Astrocyte (in vitro differentiated cells and primary cell): ENCODE measurements at places on chromosomes 7 and 10.
A peak's percentile ranks its signal among the peaks of the same experiment; 100 is the strongest.

GRCh38 chr7:105745681-105746330 is 130.6 kb downstream of the ATXN7L1 start:
- H3K4me3 ChIP-seq: no peak overlapping the region
- H3K4me1 ChIP-seq: no peaks in the 10 kb centered on the region
- DNase-seq: no peak
- H3K27me3 ChIP-seq: no peaks in the 10 kb centered on the region

DNA sequence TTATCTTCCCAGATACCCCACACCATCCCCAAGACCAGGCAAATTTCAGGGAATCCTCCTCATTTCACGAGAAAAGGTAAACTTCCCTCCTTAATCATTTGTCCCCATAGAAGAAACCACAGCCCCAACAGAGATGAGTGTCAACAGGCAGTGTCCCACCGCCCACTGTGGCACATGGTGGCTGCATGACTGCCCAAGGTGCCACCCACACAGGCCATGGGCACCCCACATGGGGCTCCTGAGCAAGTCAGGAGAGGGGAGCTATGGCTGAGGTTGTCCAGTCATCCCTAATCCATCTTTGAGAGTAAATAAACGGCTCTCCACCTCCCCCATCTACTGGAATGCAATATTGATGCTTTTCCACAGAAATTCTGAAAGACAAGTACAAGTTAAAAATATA is 44.1 kb downstream of the ANTXRL start:
- H3K4me1 ChIP-seq: no peaks in the 10 kb centered on the region
- H3K27me3 ChIP-seq: peaks cover 8% of the 10 kb centered on the region
- no peak overlapping the region for H3K4me3 ChIP-seq
- no peak for DNase-seq

DNA sequence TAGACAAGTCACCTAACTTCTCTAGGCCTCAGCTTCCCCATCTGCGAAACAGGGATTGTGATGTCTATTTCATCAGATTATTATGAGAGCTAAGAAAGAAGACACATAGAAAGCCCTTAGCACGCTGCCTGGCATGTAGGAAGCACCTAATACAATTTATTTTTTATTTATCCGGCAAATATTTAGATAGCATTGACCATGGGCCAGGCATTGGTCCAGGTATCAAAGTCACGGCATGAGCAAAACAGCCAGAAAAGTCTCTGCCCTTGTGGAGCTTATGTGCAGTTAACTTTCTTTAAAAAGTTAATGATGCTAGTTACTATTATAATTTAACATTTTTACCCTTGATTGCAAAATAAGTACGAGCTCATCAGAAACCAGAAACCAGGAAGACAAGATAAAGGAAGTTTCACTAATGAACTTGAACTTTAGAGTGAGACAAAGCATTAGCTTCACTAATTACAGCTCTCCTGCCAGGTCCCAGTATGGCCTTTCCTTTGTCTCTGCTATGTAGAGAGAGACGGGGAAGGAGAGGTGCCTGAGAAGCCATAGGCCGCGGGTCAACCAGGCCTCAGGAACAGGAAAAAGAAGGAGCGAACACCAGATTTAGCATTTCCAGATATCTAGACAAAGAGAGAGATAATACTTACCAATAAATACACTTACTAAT is 139.5 kb upstream of the ADAM12 start:
- no peaks in the 10 kb centered on the region for H3K36me3 ChIP-seq
- no peak overlapping the region for H3K4me3 ChIP-seq
- H3K4me1 ChIP-seq: no peaks in the 10 kb centered on the region
- no peak overlapping the region for H3K27ac ChIP-seq
- DNase-seq: no peak
- peaks cover 33% of the 10 kb centered on the region for H3K27me3 ChIP-seq

DNA sequence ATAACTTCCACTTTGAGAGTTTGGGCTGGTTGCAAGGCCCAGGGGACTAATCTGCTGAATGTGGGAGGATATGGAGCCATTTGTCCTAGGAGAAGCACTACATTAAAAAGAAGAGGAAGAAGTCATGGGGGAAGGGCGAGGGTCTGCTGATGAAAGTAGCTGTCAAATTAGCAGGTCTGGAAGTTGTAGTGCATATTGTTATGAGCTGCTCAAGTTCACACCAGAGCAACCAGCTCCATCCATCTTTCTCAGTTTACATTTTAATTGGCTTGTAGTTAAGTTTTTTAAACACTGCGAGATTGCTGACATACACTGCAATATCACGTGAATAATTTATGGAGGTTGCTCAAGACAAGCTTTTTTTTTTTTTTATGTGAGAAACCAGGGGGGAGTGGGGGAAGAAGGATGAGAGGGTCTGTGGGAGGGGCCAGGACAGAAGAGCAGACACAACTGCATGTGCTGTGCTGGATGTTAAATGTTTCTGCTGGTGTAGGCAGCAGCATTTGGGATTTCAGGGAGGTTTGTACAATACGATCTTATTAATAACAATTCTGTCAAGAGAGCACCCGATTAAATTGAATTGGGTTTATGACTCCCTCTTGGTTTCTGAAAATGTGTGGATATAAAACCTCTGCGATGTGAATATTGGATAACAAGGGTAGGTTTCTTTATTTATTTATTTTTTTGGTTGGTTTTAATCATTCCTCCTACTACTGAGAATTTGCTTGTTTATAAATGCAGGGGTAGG is 759.0 kb upstream of the GALNT17 start:
- no peak overlapping the region for H3K27ac ChIP-seq
- H3K4me3 ChIP-seq: no peak overlapping the region
- H3K27me3 ChIP-seq: no peaks in the 10 kb centered on the region

DNA sequence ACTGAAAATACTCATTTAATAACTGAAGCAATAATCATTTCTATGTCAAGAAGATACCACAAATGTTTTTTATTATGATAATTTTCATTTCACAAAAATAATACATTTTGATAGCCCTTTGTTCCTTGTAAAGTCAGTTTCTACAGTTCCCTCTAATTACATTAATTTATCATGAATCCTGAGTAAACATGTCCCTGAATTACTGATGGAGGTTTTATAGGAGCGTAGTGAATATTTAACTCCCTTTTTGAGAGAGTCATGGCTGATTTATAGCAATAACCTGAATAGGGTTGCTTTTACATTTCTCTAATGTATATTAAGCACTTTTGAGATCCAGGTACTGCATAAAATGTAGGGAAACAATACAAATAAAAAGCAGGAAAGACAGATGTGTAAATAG is 216.0 kb upstream of the DKK1 start:
- no peak for DNase-seq
- no peak overlapping the region for H3K4me3 ChIP-seq
- H3K27me3 ChIP-seq: no peaks in the 10 kb centered on the region
- H3K27ac ChIP-seq: no peak overlapping the region
- H3K36me3 ChIP-seq: no peaks in the 10 kb centered on the region

DNA sequence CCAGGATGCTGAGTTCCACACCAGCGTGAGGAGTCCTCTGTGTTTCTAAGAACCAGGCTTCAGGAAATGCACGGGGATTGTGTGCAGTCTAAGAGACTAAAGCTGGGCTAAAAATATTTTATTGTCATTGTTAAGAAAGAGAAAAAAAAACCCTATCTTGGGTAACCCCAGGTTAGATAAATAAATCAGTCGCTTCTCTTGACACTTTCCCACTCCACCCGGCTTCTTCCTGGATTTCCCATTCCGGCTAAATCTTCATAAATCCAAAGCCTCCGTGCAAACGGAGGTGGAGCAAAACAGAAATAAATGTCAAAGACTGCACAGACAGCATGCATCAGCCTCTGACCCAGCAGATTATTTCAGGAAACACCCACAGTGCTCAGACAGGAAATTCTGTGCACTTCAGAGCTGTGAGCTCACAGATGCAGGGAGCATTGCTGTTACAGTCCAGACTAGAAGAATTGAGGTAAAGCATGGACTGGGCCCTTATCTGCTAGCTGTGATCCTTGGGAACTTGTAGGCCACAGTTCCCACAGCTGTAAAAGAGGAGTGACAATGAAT is 44.8 kb upstream of the GRID1 start:
- no peak overlapping the region for H3K4me3 ChIP-seq
- no peaks in the 10 kb centered on the region for H3K36me3 ChIP-seq
- no peaks in the 10 kb centered on the region for H3K27me3 ChIP-seq
- peaks cover 24% of the 10 kb centered on the region for H3K4me1 ChIP-seq

DNA sequence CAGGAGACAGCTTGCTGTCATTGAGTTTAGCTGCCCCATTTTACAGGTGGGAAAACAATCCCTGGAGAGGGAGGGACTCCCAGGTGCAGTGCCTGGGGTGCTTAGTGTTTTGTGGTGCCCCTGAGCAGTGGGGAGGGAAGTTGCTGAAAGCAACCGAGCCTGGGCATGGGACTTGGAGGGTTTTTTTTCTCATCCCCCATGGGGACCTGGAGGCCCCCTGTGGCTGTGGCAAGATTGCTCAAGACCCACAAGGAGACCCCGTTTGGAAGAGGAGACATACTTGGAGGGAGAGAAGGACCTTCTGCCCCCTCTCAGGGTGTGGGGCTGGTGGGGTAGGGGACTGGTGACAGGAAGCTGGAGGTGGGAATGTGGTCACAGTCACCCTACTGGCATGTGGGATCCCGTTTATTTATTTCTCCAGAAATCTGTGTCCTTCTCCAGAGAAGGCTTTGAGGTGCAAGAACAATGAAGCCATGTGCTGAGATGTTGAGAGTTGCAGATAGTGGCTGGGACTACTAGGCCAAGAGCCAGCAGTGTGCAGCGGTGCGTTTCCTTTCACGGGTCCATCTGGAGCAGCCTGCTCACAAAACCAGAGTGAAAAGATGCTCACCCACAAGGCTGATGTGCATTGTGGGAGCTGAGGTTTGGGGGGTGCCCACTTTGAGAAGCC is 21.5 kb downstream of the ZMIZ1 start:
- no peak overlapping the region for H3K27ac ChIP-seq
- H3K4me1 ChIP-seq: peaks cover 31% of the 10 kb centered on the region
- peak; percentile 57 for DNase-seq
- no peaks in the 10 kb centered on the region for H3K36me3 ChIP-seq

DNA sequence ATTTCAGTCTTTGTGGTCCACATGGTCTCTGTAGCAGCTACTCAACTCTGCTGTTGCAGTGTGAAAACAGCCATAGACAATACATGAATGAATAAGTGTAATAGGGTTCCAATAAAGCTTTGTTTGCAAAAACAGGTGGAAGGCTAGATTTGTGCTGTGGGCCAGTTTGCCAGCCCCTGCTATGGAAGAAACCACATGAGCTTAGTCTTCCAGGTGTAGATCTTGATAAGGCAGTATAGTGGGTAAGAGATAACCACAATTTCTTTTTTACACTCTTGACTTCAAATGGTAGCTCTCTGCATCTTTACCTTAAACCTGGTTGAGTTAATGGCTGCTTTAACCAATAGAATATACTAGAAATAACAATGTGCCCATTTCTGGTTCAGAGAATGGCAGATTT is 135.0 kb upstream of the PALS2 start:
- no peak overlapping the region for H3K4me3 ChIP-seq
- no peak overlapping the region for H3K27ac ChIP-seq
- H3K4me1 ChIP-seq: no peaks in the 10 kb centered on the region
- no peaks in the 10 kb centered on the region for H3K27me3 ChIP-seq

DNA sequence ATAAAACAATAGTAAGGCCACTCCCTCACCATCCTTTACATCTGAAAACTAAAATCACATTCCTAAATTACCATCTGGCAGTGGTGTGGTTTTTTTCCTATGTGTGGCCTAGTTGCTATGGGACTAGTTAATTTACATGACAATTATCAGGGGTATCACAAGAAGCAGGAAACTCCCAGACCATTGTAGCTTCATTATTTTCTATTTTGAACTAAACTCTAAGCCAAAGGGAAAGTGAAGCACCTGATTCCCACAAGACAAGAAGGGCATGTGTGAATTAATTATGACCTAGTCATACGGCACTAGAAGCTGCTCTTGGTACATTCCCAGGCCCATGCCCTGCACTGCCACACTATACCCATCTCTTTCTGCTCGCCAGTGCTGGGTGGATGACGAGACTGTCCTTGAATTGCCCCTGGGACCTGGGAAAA is 103.4 kb downstream of the ATXN7L1 start:
- H3K27me3 ChIP-seq: no peaks in the 10 kb centered on the region
- no peaks in the 10 kb centered on the region for H3K36me3 ChIP-seq
- H3K4me1 ChIP-seq: peaks cover 39% of the 10 kb centered on the region

- no peaks in the 10 kb centered on the region for H3K27me3 ChIP-seq
- peaks cover 6% of the 10 kb centered on the region for H3K36me3 ChIP-seq
- H3K27ac ChIP-seq: no peak overlapping the region
- no peak overlapping the region for H3K4me3 ChIP-seq
- no peak for DNase-seq
These were observed 43.2 kb downstream of the ZNF467 start for GRCh38 chr7:149729983-149730801.

DNA sequence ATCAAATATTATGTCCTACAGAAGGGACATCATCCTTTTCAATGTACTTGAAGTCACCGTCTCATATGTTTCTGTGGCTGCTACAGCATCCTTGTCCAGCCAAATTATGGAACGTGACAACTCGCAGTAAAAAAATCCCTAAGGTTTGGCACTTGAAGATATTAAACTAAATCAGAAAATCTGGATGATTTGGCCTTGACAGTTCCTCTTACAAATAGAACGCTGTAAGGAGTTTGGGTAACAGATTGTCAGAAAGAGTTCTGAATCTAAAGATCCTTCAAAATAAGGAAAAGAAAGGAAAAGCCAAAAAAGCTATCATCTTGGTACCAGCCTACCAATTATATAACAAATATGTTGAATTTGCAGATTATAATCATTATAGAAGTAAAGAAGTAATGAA is 21.0 kb downstream of the XRCC2 start:
- H3K27me3 ChIP-seq: no peaks in the 10 kb centered on the region
- H3K27ac ChIP-seq: no peak overlapping the region
- no peaks in the 10 kb centered on the region for H3K36me3 ChIP-seq
- DNase-seq: no peak
- H3K4me1 ChIP-seq: no peaks in the 10 kb centered on the region
- no peak overlapping the region for H3K4me3 ChIP-seq

DNA sequence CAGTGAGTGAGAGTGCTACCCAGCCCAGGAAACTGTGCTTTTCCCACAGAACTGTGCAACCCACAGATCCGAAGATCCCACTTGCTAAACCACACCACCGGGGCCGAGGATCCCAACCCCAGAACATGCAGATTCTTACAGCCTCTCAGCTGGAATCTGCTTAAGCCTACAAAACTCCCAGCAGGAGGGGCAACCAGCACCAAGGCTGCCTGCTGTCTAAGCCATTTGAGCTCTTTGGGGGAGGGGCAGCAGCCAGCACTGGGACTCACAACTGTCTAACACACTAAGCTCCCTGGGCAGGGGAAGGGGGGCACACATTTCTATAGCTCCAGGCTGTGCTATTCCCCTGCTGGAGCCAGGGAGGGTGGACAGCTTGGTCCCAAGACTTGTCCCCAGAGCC is 529.9 kb downstream of the XPNPEP1 start:
- H3K27ac ChIP-seq: no peak overlapping the region
- DNase-seq: no peak
- no peaks in the 10 kb centered on the region for H3K4me1 ChIP-seq
- no peak overlapping the region for H3K4me3 ChIP-seq
- H3K27me3 ChIP-seq: no peaks in the 10 kb centered on the region

DNA sequence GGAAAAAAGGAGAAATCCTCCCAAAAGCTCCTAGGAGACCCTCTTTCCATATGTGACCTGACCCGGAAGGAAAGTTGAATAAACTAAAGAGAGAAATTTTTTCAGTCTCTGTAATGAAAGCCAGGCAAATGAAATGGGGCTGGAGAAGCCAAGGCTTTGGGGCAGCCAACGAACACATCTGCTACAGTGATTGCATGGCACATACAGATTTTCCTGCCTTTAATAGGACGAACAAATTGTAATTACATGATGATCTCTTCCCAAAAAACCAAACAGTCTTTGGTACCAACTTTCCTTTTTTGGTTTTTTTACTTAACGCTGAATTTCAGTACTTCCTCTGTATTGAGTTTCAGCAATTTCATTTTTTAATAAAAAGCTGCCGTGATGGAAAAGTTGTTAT is 23.5 kb upstream of the PTN start:
- no peak overlapping the region for H3K27ac ChIP-seq
- no peak overlapping the region for H3K4me3 ChIP-seq
- no peaks in the 10 kb centered on the region for H3K4me1 ChIP-seq
- H3K27me3 ChIP-seq: no peaks in the 10 kb centered on the region
